Fibroblast of mammary gland (primary cell): ENCODE measurements at places on chromosomes 7 and 10.

DNA sequence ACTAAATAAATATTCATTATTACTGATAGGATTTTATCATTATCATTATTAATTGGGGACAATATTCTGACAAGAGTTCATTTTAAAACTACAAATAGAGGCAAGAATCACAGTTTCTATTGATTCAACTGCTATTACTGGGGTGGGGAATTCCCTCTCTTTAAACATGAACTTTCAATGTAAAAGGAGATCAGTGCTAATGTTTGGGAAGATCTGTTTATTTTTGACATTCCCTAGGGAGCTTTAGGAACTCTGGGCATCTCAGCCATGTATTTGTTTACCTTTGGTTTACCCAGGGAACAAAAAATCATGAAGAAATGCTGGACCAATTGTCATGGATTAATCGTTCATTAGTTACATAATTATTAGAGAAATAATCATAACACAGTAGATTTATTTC lies 443.2 kb upstream of the AKR1E2 start:
- DNase-seq, result no peak

- no peak for DNase-seq
Observed at GRCh38 chr7:139559364-139560105, 36.0 kb downstream of the CLEC2L start.

GRCh38 chr7:17523813-17524739 lies 225.6 kb downstream of the AHR start:
- DNase-seq, result peak; percentile 91

- DNase-seq, result no peak
Observed at GRCh38 chr7:73967832-73968290, 60.1 kb upstream of the ELN start.

- peak; percentile 33 for DNase-seq
Observed at GRCh38 chr7:74344132-74344496, 54.9 kb downstream of the CLIP2 start.

DNA sequence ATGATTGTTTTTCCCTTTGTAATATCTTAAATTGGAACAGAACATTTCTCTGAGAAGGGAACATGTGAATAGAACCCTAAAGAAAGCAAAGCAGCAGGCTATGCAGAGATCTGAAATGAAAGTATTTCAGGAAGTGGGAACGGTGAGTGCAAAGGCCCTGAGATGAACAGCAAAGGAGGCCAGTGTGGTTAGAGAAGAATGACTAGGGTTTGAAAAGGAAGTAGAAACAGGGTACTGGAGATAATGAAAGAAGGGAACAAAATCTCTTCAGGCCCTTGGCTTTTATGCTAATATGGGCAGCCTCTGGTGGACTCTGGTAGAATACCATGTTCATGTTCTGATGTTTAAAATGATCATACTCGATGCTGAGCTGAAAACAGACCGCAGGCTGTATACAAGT lies 22.2 kb downstream of the ARHGAP21 start:
- DNase-seq, result no peak

GRCh38 chr10:113216102-113216501 lies 266.1 kb downstream of the TCF7L2 start:
- DNase-seq, result no peak

DNA sequence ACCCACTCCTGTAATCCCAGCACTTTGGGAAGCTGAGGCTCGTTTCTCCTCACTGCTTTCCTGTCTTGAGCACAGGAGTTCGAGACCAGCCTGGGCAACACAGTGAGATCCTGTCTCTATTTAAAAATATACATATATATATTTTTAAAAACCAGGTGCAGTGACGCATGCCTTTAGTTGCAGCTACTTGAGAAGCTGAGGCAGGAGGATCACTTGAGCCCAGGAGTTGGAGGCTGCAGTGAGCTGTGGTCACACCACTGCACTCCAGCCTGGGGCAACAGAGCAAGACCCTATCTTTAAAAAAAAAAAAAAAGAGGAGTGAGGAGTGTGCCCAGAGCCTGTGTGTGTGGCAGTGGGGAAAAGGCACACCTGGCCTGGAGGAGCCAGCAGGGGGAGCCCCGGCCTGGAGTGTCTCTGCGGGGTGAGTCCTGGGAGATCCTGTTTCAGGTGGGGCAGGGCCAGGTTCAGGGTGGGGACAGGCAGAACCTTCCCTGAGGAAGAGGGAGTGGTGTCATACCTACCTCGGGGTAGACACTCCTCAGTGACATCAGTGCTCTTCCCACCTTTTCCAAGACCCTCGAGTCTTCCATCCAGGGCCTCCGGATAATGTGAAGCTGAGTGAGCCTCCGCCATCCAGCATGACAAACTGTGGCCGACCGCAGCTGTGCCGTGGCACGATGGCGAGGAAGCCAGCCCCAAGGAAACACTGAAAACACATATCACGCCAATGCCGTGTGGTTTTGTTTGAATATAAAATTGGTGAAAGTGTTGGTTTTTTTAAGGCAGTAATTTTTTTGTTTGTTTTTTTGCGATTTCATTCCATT lies 9.0 kb upstream of the ARPC1B start:
- no peak for DNase-seq

- peak; percentile 31 for DNase-seq
Observed at GRCh38 chr7:155753446-155753965, 58.8 kb downstream of the SHH start.

GRCh38 chr10:80526218-80526617 lies 11.5 kb upstream of the SH2D4B start:
- DNase-seq, result no peak

DNA sequence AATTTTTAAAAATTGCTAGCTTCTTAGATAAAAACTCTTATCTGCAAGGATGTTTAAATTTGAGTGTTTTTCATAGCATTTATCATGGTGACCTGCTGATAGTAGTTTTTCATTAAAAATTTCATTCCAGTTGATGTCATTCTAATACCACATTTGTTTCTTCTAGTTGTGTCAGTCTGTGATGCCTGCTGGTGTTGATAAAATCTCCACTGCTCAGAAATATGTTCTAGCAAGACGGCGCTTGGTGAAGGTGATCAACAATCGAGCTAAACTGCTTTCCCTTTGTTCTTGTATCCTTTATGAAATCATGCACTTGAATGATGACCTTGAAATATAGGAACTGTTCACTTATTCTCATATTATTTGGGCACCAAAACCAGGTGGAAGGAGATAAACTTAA lies 17.6 kb upstream of the STMP1 start:
- DNase-seq, result no peak

DNA sequence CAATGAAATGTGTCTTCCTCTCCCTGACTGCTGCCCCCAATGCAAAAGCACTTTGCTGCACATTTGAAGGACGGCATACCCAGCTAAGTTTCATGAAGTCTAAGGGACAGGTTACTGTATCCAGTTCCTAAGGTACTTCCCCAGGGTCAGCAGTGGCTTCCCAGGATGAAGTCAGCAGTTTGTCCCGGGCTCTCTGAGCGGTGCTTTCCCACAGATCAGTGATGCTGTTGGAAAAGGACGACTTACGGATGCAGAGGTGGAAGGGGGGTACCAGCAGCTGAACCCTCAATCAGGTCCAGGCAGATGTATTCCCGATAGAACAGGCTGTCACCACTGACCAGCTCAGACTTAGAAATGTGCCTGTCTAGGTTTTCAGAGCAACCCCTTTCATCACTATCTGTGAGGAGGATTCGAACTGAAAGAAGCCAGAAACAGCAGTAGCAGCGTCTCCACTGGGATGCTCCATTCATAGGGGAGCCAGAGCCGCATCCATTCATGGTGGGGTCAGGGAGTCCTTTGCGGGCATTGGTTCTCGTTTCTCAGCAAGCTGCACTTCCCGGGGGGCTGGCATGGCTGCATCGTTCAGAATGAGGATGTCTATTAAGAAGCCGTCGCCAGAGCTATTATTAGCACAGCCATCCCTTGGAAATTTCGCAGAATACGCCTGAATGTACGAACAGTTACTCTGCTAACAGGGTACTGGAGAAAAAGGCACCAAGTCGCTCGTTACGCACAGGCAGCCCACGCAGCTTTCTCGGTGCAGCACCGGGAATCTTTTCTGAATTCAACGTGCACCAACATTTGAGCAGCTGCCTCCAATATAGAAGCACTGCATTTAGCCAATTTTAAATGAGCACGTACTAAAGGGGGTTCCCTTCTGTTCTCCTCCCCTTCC lies 303.7 kb downstream of the PRPF18 start:
- peak; percentile 51 for DNase-seq

GRCh38 chr10:15540727-15541126 lies 169.6 kb upstream of the FAM171A1 start:
- peak; percentile 25 for DNase-seq
